Cerebellar nuclear complex (tissue), 1 donor: ENCODE measurements at places on chromosomes 7 and 10.

DNA sequence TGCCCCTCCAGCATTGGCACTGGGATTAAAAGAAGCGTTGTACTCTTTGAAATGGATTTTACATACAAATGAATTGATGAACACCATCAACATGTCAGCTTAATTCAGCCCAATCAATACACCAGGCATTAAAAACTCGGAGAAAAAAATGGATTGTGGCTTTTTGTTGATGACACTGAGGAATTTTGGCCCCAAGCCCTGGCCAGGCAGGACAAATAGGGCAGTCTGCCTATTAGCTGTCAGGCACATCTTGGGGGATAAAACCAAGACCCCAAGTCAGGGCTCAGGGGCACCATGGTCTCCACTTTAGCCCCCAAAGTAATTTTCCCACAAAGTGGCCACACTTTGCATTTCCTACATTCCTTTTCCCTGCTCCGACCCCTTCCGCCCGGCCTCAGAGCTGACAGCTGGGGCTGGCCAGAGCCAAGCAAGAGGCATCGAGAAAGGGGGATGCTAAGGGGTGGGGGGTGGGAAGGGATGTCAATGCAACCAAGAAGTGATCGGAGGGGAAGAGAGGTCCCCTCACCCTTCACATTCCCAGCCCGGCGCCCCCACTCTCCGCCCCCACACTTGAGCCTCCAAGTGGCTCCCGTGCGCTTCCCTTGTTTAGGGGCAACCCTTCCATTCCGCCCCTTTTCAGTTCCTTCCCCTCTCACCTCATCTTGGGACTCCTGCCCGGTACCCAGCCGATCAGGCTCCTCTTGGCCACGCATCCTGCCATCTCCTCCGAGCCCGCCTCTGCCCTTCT is 711 bp downstream of the HIP1 start:
- DNase-seq, result no peak

GRCh38 chr7:16999541-17000267 is 117.9 kb upstream of the AGR3 start:
- no peak for DNase-seq

- no peak for DNase-seq
These were observed 10.0 kb upstream of the SPOCK2 start for GRCh38 chr10:72098301-72098835.

- DNase-seq, result no peak
These were observed 103.4 kb downstream of the ATXN7L1 start for GRCh38 chr7:105773030-105773460.
